Stimulated activated CD4-positive, alpha-beta T cell treated with anti-CD3 and anti-CD28 coated beads, TNF-alpha, amount 100 ng/mL, for 24 hours (primary cell): ENCODE measurements at places on chromosomes 2 and 18.

- no peak for DNase-seq
Measured at GRCh38 chr18:13559754-13560153, 166.6 kb downstream of the FAM210A start.

DNA sequence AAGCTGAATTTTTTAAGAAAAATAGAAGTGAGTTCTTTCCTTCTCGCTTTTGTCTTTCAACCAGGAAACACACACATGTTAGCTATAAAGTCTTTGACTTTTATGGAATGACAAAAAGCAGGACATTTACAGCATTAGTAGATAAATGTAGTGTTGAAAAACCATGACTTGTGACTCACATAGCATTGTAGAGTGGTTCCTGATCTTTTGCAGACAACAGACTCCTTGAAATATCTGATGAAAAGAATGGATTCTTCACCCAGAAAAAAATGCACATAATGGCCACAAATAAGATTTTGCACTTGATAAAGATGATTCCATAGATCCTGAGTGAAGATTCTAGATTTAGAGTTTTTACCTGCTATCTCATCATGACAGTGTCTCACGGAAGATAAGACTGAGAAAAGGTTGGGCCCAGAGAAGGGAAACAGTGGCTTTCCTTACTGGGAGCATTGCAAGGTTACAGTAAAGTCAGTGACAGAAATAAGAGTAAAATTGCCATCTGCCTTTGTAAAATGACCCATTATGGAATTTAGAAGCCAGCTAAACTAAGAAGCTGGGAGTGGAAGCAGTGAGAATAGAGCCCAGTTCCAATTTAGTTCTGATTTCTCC, 14.0 kb downstream of the SMARCAL1 start:
- DNase-seq = no peak

DNA sequence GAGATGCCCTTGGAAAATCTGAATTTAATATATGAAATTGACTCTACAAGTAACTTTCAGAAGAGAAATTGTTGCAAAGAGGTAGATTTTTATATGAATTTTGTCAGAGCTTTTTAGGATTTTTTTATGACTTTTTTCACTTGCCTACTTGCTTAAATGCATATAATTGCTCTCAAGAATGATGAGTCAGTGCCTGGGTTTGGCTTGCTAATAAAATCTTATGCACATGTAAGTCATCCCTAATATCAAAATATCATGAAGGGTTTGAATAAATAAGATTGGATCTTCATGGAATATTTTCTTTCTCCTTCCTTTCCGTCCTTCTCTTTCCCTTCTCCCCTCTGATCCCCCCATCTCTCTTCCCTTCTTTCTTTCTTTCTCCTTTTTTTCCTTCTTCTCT, 354.1 kb downstream of the TXNL1 start:
- DNase-seq = no peak

DNA sequence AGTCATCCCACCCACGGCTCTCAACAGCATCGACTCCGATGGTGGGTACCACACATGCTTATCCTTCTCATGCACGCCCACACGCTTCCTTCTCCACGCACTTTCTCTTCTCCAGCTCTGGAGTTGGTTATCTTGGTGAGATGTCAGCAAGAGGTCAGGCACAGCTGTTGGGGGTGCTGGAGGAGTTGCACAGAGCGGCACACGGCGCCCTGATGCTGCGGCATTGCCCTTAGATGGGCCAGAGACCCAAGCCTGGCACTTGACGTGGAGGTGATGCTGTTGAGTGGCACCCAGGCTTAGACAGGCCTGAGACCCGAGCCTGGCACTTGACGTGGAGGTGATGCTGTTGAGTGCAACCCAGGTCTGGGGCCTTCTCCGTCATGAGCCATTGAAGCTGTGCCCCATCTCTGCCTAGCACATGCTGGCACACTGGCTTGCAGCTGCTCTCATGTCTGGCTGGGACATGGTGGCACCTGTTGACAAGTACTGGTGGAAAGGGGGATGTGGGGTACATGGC, 83.2 kb downstream of the DGKD start:
- DNase-seq = no peak

- no peak for DNase-seq
Measured at GRCh38 chr18:69674292-69674877, 273.3 kb downstream of the CD226 start.

- no peak for DNase-seq
Measured at GRCh38 chr2:29749843-29750242, 171.5 kb downstream of the ALK start.

- no peak for DNase-seq
Measured at GRCh38 chr2:193228276-193228675, 1033.5 kb upstream of the TMEFF2 start.

- DNase-seq = no peak
Measured at GRCh38 chr2:36333350-36334012, 22.1 kb upstream of the CRIM1 start.

DNA sequence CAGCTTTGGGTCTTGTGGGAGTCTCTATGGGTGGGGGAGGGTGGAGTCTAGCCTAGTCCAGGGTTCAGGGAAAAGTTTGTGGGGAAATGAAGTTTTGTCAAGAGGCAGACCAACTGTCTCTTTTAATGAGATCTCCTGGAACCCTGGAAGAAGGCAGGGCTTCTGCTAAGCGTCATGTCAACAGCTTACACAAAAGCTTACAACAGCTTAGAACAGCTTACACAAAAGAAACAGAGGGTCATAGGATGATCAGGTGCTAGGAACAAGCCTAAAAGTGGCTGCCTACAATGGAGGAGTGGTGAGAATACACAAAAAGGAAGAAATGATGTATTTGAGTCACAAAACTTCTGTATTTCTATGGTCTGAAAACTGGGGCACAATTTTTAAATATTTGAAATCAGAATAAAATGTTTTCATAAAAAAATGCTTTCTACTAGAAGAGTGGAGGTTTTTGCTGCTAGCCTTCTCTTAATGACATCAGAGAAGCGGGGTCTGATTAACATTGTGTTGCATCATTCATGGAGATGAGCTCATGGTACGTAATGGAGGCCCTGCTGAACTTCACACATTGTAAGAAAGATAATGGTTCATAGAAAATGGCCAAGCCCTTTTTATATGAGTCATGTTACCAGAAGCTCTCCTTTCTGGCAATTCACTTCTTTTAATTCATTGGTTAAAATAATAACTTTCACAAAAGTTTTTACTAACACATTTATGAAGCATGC, 351.0 kb downstream of the PIK3C3 start:
- DNase-seq = no peak

GRCh38 chr18:7248877-7249276, 18.0 kb downstream of the LRRC30 start:
- DNase-seq = no peak

- no peak for DNase-seq
Measured at GRCh38 chr18:63199743-63200241, 119.8 kb downstream of the BCL2 start.

DNA sequence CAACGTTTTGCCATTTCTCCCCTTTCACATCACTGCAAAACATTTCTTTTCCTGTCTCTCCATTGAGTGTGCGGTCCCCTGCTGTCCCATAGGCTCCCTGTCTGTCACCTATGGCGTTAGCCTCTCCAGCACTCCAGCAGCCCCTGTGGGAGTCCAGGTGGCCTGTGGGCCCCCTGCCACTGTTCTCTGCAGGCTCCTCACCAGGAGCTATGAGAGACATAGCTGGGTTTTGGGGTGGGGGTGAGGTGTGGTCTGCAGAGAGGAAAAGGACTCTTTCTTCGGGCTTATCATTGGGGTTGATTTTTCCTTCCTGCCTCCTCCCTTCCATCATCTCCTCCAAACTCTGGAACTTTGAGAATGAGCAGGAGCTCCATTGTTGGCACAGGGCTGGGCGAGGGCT, 36.1 kb upstream of the IGFBP5 start:
- no peak for DNase-seq

GRCh38 chr18:13716916-13717315, 9.4 kb downstream of the FAM210A start:
- no peak for DNase-seq

- no peak for DNase-seq
Measured at GRCh38 chr2:201194097-201194496, 11.2 kb downstream of the CASP10 start.

GRCh38 chr2:101596333-101596732, 101.2 kb upstream of the MAP4K4 start:
- DNase-seq = no peak

DNA sequence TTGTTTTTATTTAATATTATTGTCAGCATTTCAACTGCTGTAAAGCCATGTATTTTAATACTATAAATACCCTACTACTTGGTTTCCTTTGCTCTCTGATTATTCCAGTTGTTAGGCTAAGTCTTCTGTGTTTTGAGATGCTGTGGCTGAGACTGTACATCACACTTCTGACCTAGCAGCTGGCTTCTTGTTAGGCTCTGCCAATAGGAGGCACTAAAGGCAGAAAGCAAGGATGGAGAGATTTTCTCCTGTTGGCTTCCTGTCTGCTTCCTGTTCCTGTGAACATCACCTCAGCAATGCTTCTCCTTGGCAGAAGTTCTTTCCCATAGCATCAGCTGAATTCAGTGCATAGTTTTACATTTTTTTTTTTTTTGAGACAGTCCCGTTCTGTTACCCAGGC, 68.3 kb upstream of the YPEL5 start:
- DNase-seq = no peak

- no peak for DNase-seq
Measured at GRCh38 chr2:165796129-165796528, 2.1 kb upstream of the GALNT3 start.

DNA sequence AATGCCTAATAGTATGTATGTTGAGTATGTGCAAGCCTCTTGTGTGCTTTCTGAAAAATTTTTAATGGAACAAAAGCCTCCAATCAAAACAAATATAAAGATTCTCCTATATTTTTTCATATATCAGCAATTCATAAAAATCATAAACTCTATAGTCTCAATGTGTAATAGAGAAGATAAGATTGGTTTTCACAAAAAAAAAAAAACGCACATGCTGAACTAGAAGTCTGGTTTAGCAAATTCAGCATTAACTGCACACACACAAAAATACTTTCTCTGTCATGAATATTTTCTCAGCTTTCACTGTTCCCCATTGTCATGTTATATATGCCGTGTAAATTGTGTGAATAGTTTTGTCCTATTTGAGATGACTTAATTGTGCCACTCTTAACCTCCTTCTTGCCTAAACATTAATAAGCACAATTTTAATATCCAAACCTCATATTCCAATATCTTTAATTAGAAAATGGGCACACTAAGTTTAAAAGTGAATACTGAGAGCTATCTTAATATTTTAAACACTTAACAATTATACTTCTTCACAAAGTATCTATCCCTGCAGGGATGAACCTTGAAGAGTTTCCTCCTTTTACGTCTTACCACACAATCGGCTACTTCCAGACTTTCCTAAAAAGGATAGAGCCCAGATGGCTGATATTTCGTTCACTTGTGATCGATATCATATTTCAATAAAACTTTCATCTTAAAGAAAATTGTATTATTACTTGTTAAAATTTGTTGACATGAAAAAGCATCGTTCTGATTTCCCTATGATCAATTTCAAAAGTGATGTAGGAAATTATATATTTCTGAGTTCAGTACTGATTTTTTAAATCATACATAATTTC, 242.7 kb downstream of the TCF4 start:
- DNase-seq = no peak

DNA sequence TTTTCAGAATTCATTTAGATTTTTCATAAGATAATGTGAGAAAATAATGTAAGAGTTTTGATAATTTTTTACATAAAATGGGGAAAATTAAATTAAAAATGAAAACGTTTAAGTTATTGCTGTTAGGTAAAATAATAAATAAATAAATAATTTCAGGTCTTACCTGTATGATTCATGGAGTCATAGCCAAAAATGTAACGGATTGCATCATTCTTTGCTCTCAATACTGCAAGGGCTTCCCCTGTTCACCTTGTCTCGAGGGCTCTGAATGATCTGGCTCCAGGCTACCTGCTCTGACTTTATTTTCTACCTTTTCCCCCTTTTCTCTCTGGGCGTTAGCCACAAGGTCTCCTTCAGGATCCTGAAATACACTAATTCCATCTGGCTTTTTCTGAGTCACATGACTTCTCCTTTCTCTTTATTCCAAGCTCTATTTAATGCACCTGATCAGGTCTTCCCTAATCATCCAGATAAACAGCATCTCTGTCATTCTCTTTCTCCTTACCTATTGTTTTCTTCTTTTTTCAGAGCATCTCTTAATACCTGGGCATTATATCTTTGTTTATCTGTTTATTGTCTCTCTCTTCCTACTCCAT, 30.0 kb upstream of the CFAP36 start:
- DNase-seq = no peak

- no peak for DNase-seq
Measured at GRCh38 chr18:60389314-60389713, 16.7 kb upstream of the MC4R start.

DNA sequence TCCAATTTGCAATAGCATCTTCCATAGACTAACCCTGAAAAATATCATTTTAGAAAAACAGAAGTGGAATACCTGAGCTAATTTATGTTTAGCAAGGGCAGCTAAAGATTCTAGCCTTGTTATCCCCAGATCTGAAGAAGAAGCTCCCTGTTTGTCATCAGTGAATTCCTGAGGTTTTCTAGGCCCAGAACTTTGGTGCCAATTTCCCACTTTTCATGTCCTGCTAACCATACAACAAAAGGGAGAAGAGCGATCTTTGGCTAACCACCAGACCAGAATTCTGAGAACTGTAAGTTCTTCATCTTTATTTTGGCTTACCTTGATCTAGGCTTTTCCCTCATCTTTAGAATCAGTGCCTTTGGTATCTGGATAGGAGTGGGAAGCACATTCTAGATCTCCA, 51.3 kb upstream of the RASGRP3 start:
- DNase-seq = no peak

DNA sequence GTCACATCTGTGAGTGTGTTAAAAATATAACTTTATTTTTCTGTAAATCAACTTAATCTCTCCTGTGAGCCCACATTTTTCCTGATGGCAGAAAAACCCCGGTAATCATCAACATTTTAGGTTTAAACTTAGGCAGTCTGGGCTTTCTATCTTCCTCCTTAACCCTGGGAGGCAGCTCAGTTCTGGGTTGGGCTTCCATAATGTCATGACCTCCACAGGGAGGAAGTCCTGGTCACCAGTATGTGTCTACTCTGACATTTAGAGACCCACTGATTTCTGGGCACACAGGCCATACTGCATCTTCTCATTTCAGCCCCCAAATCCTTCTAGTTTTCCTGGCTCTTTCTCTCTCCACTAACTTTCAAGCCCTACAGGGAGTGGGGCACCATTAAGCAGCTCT, 181.2 kb downstream of the DYSF start:
- no peak for DNase-seq

DNA sequence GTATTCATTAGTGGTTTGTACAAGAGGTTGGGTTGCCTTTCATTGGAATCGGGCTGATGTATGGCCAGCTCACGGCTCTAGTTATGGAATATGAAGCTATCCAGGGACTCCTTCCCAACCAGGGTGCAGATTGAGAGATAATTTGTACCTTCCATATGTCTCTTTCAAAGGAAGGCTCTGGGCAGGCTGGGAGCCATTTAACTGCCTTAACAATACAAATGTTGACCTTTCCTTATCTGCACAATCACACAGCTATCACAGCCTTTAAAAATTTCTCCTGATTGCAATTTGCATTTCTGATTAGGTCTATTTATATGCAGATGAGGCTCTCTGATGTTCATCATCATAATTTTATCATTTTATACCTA, 58.7 kb downstream of the MYO3B start:
- no peak for DNase-seq

GRCh38 chr2:40367652-40368051, 84.2 kb downstream of the SLC8A1 start:
- no peak for DNase-seq

- no peak for DNase-seq
Measured at GRCh38 chr18:45951016-45951714, 16.0 kb downstream of the EPG5 start.
